ENCODE measurements at places on chromosomes 6 and 20.

DNA sequence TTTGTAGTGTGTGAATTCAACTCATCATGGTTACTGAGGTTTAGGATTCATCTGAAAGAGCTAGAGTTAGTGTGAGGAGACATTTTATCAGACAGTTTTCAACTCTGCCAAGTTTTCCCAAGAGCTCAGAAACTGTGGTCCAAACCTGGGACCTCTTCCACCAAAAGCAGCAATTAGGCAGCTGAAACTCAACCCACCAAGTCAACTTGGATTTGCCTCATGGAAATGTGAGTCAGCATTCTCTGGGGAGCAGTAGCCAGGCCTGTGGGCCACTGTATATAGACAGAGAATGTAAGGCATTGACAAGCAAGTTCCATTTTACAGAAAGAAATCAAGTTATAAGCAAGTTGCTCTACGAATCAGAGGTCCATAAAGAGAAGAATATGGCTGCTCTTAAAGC is 178.8 kb upstream of the HDDC2 start:
- no peak for DNase-seq

GRCh38 chr6:70763754-70764510 is 96.2 kb downstream of the SMAP1 start:
- no peak for DNase-seq

GRCh38 chr6:42692137-42692911 is 30.1 kb downstream of the PRPH2 start:
- no peak for DNase-seq

DNA sequence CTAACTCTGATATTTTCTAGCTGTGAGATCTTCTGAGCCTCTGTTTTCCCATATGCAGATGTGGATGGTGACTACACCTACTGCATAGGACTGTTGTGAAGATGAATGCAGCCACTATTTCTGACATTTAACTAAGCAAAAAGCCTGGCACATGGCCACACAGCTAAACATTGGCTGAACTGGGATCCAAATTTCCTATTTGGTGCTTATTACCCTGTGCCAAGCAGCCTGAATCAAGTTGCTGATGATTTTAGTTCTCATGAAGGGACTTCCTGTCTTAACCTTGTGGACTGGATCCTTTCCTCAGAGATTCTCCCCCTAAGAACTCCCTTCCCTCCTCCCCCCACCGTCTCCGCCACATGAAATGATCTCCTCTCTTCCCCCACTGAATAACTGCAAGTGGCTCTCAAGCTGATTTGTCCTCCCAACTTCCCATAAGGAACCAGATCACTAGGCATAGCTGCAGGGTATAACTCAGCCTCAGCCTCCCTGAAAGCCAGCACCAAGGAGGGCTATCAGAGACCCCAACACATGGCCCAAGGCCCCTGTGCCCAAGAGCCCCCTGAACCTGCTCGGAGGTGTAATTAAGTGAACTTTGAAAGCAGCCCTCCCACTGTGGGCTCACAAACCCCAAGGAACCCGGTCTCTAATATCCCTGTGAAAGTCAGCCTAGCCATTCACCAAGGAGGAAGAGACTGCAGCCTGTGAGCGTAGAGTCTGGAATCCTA is 55.7 kb downstream of the MAFB start:
- no peak for DNase-seq

- DNase-seq, result no peak
These were observed 19.5 kb downstream of the KATNA1 start for GRCh38 chr6:149628875-149629510.

GRCh38 chr6:170201361-170201760 is 89.5 kb downstream of the DLL1 start:
- no peak for DNase-seq

GRCh38 chr6:125277838-125278237 is 23.9 kb downstream of the HDDC2 start:
- no peak for DNase-seq

- DNase-seq, result peak; percentile 56
These were observed 5.1 kb upstream of the MRS2 start for GRCh38 chr6:24397631-24398030.

DNA sequence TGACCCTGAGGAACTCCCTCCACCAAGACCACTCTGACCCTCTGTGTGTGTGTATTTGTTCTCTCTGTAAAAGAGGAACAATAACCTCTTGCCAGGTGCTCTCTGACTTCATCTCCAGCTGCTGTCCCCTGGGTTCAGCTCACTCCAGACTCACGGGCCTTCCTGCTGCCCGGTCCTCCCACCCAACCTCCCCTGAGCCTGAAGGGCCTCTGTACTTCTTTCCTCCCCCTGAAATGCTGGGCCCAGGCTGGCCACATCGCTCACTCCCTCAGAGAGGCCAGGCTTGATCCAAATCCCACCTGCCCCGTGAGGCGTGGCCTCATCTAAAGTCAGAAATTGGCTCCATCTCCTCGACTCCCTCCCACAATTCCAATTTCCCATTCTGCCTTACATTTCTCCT is 202.4 kb downstream of the PRKN start:
- DNase-seq, result no peak

DNA sequence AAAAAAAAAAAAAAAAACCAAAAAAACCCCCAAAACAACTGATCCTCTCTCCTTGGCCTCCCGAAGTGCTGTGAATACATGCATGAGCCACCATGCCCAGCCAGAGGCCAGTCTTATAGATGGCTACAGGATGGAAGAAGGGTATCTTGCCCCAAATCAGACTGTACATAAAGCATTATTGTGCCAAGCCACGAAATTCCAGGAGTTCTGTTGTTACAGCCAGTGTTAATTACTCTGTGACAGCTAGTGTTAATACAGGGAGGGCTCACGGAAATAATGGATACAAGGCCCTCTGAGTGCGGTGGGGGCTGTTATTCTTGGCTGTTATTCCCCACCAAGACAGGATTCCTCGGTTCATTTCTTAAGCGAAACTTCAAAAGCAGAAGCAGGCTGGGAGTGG is 1.4 kb upstream of the CLPSL2 start:
- DNase-seq, result no peak

- no peak for DNase-seq
These were observed 94.8 kb downstream of the CDYL start for GRCh38 chr6:4870821-4871494.

GRCh38 chr6:127317388-127318128 is 25.9 kb downstream of the ECHDC1 start:
- DNase-seq, result no peak

GRCh38 chr6:31901953-31902643 is at the start of gene ZBTB12:
TSS of gene ZBTB12 (minus strand) at chr6:31902086. CDS start at chr6:31901305, 781 bp downstream.
- peak; percentile 99 for DNase-seq

- no peak for DNase-seq
These were observed 34.9 kb downstream of the ERMARD start for GRCh38 chr6:169786349-169786748.

GRCh38 chr6:169789146-169789943 is 37.9 kb downstream of the ERMARD start:
- DNase-seq, result no peak

DNA sequence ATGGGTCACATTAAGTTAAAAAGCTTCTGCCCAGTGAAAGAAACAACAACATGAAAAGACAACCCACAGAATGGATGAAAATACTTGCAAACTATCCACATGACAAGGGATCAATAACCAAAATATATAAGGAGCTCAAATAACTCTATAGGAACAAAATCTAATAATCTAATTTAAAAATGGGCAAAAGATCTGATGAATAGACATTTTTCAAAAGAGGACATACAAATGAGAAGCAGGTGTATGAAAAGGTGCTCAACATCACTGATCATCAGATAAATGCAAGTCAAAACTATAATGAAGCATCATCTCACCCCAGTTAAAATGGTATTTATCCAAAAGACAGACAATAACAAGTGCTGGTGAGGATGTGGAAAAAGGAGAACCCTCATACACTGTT is 21.0 kb upstream of the ELMO2 start:
- no peak for DNase-seq

- no peak for DNase-seq
These were observed 92.6 kb downstream of the UTRN start for GRCh38 chr6:144377586-144378210.

- no peak for DNase-seq
These were observed 17.0 kb downstream of the PCK1 start for GRCh38 chr20:57577679-57578475.

GRCh38 chr6:19391926-19392325 is 445.2 kb upstream of the ID4 start:
- no peak for DNase-seq

DNA sequence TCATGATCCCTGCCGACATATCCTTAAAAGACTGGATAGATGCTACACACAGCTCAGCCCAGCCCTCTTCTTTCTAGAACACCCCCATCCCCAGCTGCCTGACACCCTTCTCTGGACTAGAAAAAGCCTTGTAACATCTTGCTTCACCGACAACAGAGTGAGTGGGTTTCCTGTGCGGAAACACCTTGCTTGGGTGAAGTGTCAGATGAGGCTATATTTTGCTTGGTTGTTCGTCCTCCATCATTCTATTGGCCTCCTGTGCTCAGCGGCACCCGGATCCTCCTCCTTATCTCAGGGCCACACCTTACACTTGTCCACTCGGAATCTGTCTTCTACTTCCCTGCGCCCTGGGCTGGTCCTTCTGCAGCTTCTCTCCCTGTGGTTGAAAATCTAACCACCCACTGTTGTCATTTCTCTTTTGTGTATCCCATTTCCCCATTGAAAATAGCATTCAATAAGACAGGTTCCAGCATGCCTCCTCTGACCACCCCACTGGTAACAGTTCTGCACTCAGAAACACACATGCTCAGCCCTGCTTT is 101.3 kb upstream of the MLN start:
- no peak for DNase-seq

- no peak for DNase-seq
These were observed 16.5 kb downstream of the KPNA5 start for GRCh38 chr6:116697480-116697879.

- DNase-seq, result no peak
These were observed 67.4 kb upstream of the BHLHE23 start for GRCh38 chr20:63074182-63074581.

DNA sequence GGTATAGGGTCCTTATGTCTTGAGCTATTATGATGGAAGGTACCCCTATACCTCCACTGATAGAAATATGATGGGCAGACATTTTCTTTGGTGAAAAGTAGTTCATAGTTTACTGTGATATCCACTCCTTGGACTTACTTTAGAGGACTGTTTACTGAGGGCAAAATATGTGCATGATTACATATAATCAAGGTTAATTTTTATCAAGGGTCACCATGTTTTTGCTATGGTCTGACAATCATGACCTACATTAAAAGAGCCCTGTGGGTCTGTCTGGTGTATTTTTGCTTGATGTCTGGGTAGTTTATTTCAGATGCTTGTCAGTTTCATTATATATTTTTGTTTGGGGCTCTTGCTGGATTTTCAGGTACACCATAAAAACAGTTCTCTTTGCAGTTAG is 40.1 kb downstream of the CDKAL1 start:
- DNase-seq, result no peak

- no peak for DNase-seq
These were observed 64.1 kb upstream of the CLVS2 start for GRCh38 chr6:122931916-122932315.

- peak; percentile 29 for DNase-seq
These were observed 954 bp downstream of the HSD17B8 start for GRCh38 chr6:33205191-33206026.

- DNase-seq, result no peak
These were observed 476 bp upstream of the CLIC5 start for GRCh38 chr6:46016063-46016608.

GRCh38 chr6:73176057-73176456 is 49.2 kb downstream of the KHDC1L start:
- DNase-seq, result no peak

DNA sequence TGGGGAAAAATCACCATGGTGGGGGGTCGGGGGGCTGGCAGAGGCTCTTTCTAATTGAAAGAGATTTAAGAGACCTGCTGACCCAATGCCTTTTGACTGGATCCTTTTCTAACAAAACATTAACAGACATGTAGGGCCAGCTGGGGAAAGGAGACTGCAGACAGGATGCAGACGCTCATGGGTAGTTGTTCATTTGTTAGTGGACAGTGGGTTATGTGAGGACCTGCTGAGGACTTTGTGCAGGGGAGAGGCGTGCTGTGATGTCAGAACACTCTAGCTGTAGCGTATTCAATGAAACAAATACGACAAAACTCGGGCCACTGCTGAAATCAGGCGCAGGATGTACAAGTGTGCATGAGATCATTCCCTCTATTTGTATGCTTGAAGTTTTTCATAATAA is 1.2 kb downstream of the IP6K3 start:
- no peak for DNase-seq

DNA sequence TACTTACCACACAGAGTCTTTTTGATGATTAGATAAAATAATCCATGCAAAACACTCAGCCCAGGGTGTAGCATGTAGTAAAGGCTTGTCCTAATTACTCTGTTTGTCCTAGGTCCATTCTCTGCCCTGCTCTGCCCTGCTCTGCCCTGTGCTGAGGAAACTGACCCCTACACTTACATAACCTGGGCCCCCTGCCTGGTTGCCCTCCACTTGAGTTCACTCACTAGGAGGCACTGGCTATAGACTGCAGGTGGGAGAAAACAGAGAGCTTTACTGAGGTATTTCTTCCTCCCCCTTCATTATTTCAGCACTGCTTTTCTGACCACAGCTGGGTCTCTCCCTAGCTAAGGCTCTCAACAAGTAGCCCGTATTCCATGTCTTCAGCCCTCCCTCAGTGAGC is 70.9 kb upstream of the TBX18 start:
- no peak for DNase-seq

- DNase-seq, result no peak
These were observed 15.9 kb upstream of the CPNE1 start for GRCh38 chr20:35680452-35681183.

DNA sequence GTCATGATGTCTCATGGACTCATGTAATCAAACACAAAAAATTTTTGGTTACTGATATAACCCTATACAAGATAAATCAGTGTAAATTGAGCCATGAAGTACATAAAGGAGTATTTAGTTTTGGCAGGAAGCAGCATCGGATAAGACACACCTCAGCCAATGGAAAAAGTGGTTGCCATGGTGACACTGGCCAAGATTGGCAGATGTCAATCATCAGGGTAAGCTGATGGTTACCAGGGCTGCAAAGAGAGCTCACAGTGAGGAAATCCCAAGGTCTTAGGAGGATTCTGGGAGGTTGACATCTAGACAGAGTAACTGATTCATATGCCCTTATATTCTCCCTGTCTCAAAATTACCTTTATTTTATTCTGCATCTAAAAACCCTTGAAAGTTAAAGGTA is 203.8 kb upstream of the PCSK2 start:
- peak; percentile 58 for DNase-seq

Data from neural progenitor cell (in vitro differentiated cells).